Activated T-helper 2 cell treated with anti-CD3 and anti-CD28 coated beads, Interferon-gamma antibody, Interleukin-2, Interleukin-4, amounts not matched to agents 10 μg/mL and 5 μg/mL and 100 μg/mL, durations not matched to agents 14 hours and 24 hours and 36 hours (primary cell): ENCODE measurements at places on chromosomes 12 and 14. TPM values are rescaled to one million over a fixed set of nuclear protein-coding genes. Genes with fewer than 3 reads are reported as not detected.

TBX5 gene
- not detected in 2 replicates for total RNA-seq

DNA sequence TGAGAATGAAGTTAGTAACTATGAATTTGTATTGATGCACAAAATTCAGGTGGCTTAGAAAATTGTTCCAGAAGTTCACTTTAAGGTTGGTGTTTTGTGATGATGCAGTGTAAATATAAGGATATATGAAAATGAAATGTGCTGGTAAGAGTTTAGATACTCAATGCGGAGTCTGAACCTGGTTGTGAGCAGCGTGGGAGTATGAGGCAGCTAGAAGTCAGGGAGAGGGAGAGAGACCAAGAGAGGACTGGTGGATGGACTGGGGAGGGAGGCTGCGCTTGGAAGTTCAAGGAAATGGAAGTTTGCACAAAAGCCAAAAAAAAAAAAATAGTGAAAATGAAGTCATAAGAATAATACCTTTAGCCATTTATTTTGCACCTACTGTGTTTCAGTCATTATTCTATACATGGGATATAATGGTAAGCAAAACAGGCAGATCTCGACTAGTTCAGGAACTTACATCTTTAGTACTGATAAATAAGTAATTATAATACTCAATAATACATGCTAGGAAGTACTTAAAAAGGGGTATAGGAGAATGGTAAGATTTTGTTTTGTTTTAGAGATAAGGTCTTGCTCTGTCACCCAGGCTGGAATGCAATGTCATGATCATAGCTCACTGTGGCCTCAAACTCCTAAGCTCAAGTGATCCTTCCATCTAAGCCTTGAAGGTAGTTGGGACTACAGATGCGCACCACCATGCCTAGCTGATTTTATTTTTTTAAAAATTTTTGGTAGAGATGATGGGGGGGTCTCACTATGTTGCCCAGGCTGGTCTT lies 10.0 kb upstream of the RAB21 start:
- DNase-seq = no peak

DNA sequence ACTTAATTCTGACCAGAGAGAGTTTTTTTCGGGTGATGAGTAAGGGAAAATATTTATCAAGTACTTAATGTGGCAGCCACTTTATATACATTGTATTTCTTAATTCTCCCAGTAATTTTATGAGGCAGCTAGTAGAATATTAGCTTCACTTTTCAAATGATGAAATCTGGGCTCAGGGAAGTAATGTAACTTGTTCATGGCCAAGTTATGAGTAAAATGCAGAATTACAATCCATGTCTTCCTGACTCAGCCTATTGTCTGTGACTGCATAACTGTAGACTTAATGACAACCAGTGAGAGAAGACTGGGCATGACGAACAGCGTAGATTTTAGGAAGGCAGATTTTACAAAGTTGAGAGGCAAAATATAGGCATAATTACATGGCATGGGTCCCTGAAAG lies 106.7 kb upstream of the MIS18BP1 start:
- no peak for DNase-seq

DNA sequence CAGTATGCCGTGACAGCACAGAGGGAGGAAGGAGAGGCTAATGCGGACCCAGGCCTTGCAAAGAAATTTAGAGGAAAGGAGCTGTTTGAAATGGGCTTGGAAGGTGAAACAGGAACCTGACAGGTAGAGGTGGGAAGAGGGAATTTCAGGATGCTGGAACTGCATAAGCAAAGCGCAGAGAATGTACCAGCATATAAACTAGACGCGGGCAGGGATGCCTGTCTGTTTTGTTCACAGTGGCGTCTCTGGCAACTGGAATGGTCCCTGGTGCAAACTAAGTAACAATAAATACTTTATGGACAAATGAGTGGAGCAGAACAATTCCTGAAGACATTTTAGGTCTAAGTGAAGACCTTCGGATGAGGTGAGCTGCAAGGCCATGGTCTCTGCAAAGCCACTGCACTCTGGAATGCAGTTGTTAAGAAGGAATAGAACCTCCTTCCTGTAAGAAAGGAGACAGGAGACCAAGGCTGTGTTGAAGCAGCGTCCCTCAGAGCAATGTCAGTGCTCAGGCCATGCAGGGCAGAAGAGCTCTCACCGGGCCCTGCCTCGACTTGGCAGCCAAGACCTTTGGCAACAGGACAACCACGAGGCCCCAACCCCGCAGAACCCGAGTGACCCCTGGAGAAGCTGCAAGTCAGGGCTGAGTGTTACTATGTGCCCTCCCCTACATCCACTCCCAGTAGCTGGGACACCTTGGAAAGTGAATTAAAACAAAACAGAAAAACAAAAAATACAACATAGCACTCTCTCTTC lies 42.8 kb downstream of the PITPNM2 start:
- DNase-seq = no peak
